ENCODE measurements at places on chromosomes 7 and 10.

DNA sequence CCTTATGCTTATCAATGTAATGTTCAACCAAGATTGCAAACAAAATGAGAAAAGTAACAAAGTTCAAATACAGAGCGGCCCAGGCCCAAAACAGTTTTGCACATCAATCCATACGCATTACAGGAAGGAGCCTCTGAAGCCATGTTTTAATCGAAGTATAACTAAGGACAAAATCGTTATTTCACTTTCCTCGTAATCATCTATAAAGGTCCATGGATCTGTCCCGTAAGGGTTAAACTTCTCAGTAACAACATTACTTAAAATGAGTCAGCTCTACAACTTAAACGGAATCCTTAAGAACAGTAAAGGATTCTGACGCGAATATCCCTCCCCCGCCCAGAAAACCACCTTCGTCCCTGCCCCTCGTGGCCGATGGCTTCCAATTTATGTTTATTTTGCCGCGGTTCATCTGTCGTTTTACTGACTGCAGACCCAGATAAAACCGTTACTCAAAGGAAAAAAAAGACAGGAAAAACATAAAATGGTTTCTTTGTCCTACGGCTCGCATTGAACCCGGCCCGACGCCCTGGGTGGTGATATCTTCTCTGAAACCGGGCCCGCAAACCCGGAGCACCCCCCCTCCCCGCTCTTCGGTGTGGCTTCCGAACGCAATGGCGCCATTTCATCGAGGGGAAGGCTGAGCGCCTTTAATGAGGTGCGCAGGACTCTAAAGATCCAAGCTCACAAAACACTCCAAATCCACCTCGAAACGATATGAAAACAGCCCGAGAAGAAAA lies 1.1 kb downstream of the HNRNPA2B1 start:
- DNase-seq: peak; percentile 74

GRCh38 chr7:111892588-111892987 lies 313.6 kb downstream of the DOCK4 start:
- no peak for DNase-seq

DNA sequence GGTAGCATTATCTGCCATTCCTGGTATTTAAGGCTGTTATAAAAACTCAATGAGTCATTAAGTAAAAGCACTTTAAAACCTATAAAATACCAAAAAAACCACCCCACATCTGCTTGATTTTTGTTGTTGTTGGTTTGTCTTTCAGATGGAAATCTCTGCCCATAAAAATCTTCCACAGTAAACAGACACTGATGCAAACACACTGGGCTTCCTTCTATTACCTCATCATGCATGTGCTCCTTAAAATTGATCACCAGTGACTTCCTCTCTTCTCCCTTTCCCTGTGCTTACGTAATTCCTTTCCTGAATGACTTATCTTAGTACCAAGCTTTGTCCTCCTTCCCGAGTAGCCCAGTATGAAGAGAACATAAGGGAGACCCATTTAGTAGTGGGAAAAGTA lies 167.2 kb downstream of the EVX1 start:
- no peak for DNase-seq

GRCh38 chr7:12053561-12053960 lies 157.5 kb upstream of the TMEM106B start:
- no peak for DNase-seq

GRCh38 chr10:113718969-113719822 lies 32.3 kb upstream of the PLEKHS1 start:
- no peak for DNase-seq

GRCh38 chr7:27607210-27607606 lies 55.5 kb downstream of the HIBADH start:
- DNase-seq: no peak

DNA sequence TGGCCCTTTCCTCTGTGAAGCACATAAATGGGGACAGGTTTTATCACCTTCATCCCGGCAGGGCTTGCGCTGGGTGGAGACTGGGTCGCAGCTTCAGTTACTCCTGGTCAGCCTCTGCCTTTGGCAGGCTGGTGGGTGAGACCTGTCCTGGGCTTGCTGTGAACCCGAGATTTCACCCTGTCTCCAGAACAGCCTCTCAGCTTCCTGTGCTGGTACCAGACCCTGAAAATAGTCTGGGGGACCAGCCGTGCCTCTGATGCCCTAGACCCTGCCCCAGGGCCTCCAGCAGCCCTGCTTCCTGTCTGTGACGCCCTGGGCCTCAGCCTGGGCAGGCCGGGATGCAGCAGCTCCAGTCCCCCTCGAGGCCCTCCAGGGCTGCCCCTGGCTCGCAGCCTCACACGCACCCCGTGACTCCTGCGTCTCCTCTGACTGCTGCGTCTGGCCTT lies 13.2 kb upstream of the PWWP2B start:
- no peak for DNase-seq

DNA sequence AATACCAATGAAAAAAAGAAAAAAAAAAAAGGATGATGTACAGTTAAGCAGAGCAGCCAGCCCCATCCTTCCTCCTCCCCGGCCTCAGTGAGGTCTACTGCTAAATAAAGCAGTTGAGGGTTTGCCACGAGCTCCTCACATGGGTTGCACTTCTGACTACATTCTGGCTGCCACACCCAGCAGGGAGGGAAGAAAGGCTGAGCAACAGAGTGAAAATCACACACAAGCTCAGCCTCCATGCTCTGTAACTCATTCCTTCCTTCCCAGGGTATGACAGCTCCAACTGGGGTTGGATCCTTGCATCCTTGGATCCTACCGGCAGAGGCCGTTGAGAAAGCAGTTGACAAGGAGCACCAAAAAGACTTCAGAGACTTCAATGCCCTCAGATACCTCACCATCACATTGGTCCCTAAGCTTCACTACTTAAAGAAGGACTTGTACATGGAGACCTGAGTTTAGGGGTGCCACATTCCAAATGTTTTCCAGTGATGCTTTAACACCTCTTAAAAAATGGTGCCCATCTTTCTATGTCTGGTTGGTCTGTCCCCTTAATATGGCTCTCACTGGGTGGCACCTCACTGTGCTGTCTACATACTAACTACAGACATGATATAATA lies 52.9 kb upstream of the PIK3CG start:
- DNase-seq: no peak

- no peak for DNase-seq
These were observed 882.2 kb downstream of the TYW1 start for GRCh38 chr7:67878808-67879207.

- no peak for DNase-seq
These were observed 13.2 kb upstream of the SCIN start for GRCh38 chr7:12557282-12557681.

DNA sequence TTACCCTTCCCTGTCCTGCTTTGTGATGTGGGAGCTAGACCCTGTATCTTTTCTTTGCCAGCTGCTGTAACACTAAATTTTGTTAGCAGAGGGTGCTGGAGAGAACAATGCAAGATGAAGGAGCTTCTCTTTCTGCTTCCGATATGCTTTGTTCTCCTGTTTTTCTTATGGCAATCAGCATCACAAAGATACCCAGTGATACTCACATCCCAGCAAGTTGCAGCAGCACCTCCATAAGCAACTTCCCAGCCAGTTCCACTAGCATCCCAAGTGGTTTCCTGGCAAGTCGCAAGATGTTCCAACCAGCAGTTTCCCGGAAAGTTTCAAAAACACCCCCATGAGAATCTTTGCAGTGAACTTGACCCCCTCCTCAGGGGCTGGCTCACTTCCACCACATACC lies 148.6 kb downstream of the IMMP2L start:
- no peak for DNase-seq

GRCh38 chr10:73911553-73912004 lies 647 bp downstream of the PLAU start:
- DNase-seq: peak; percentile 29

All from lung microvascular endothelial cell (primary cell).